ENCODE measurements at places on chromosomes 7 and 10. TPM values are rescaled to one million over a fixed set of nuclear protein-coding genes. Genes with fewer than 3 reads are reported as not detected.

Gene UNCX
- not detected for total RNA-seq

Gene LRRC18
- total RNA-seq, result not detected

Gene LRRC61
- 15.9 TPM for total RNA-seq

Gene CDCA7L
- total RNA-seq, result 6.7 TPM

Gene ARMS2
- not detected for total RNA-seq

Gene BLNK
- total RNA-seq, result 27.4 TPM

Gene ARMC10
- 39.7 TPM for total RNA-seq

Gene ABCB4
- 1.0 TPM for total RNA-seq

DNA sequence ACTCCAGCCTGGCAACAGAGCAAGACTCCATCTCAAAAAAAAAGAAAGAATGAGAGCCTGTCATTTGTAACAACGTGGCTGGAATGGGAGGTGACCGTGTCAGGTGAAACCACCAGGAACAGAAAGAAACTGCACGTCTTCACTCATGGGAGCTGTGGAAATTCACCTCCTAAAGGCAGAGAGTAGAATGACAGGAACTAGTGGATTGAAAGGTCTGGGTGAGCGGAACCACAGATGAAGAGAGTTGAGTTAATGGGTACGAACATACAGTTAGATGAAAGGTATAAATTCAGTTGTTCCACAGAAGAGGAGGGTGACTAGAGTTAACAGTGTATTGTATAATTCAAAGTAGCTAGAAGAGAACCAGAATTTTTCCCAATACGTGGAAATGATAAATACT lies 78.6 kb downstream of the MAD1L1 start:
- no peak overlapping the region for H3K4me3 ChIP-seq
- peaks cover 2% of the 10 kb centered on the region for H3K36me3 ChIP-seq
- peaks cover 30% of the 10 kb centered on the region for H3K4me1 ChIP-seq
- H3K27me3 ChIP-seq, result no peaks in the 10 kb centered on the region

GRCh38 chr7:158033196-158033595 lies 554.4 kb downstream of the PTPRN2 start:
- H3K27me3 ChIP-seq, result no peaks in the 10 kb centered on the region
- no peak for DNase-seq
- no peaks in the 10 kb centered on the region for H3K36me3 ChIP-seq
- H3K27ac ChIP-seq, result no peak overlapping the region
- H3K4me1 ChIP-seq, result peaks cover 17% of the 10 kb centered on the region

GRCh38 chr10:79418274-79418673 lies 27.1 kb downstream of the ZCCHC24 start:
- DNase-seq, result no peak
- H3K27ac ChIP-seq, result no peak overlapping the region
- H3K36me3 ChIP-seq, result peaks cover 20% of the 10 kb centered on the region
- H3K4me3 ChIP-seq, result no peak overlapping the region
- H3K27me3 ChIP-seq, result no peaks in the 10 kb centered on the region

DNA sequence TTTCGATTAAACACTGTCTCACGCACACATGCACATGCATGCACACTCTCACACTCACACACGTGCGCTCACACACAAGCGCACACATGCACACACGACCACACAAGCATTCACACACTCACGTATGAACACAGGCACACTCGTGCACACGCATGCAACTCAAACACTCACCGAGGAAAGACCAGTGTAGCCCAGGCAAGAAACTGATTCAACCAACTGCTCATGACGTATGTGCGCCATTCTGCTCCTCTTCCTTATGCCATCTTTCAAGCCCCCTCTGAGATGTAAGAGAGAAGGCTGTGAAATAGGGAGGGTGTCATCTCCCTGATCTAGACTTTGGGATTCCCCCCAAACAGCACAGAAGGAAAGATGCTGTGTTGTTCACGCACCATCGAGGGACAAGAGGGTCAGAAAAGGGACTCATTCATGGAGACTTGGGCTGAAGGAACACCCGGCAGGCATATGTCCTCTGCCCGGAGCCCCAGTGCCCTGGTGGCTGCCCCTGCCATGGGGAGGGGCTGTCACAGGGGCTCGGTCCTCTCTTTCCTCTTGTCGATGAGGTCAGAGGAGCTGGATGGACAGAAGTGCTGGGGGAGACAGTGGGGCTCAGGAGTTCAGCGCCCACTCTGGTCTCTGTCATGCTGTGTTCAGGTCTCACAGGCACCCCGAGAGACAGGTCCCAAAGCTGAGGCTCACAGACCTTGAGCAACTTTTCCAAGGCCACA lies 130.1 kb upstream of the SHH start:
- H3K27ac ChIP-seq, result no peak overlapping the region
- no peaks in the 10 kb centered on the region for H3K27me3 ChIP-seq
- H3K4me3 ChIP-seq, result no peak overlapping the region

DNA sequence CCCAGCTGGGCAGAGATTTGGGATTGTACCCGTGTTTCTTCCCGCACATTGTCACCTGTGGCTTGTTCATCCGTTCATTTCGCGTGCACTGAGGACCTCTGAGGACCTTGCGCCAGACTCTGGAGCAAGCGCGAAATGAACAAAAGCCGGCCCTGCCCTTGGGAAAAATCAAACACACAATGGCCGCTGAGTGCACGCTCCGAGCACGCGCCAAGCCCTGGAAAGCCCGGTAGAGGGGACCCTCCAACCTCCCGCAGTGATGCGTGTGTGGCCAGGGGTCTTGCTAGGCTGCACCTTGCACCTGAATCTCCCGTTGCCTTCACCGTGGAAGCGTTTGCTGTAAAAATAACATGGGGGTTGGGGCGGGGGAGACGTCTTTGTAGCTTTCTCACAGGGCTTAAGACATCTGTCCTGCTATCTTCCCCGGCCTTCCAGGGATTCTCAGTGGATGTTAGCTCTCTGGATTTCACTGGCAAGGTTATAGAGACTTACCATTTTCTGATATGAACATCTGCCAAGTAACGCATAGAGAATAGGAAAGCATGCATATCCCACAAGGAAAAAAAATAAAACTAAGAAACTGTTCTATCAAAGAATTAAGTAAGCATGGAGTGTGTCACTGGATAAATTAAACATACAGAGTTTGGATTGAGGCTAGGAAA lies 37.3 kb downstream of the ZNF777 start:
- H3K36me3 ChIP-seq, result no peaks in the 10 kb centered on the region
- peak overlapping the region; percentile 77 for H3K27ac ChIP-seq
- DNase-seq, result no peak
- H3K4me1 ChIP-seq, result peaks cover 6% of the 10 kb centered on the region
- no peaks in the 10 kb centered on the region for H3K27me3 ChIP-seq
- peak overlapping the region; percentile 56 for H3K4me3 ChIP-seq

- no peak overlapping the region for H3K27ac ChIP-seq
- H3K4me3 ChIP-seq, result no peak overlapping the region
- DNase-seq, result no peak
- H3K4me1 ChIP-seq, result no peaks in the 10 kb centered on the region
Measured at GRCh38 chr10:34570887-34571286, 244.2 kb downstream of the PARD3 start.

- H3K4me1 ChIP-seq, result peaks cover 18% of the 10 kb centered on the region
- DNase-seq, result no peak
- no peaks in the 10 kb centered on the region for H3K27me3 ChIP-seq
- peaks cover 7% of the 10 kb centered on the region for H3K36me3 ChIP-seq
Measured at GRCh38 chr10:3786295-3787015, 1.4 kb upstream of the KLF6 start.

DNA sequence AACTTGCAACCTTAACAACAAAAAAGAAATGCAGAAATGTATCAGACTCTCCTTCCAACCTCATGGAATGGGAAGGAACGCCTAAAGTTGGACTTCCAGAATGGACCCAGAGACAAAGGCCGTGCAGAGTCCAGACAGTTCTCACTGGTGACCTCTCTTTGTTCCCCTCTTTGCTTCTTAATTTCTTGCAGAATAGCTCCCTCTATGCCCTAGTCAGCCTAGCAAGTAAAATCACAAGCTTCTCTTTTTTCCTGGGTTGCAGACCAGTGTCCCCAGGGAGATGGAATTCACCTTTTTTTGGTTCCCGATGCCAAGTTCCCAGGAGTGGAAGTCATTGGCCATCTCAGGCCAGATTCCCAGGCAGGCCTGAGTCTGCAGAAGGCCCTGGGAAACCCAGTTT lies 278.0 kb downstream of the CCSER2 start:
- no peak overlapping the region for H3K27ac ChIP-seq
- DNase-seq, result no peak
- H3K27me3 ChIP-seq, result no peaks in the 10 kb centered on the region
- H3K4me1 ChIP-seq, result no peaks in the 10 kb centered on the region
- no peaks in the 10 kb centered on the region for H3K36me3 ChIP-seq

- no peak overlapping the region for H3K27ac ChIP-seq
- H3K36me3 ChIP-seq, result no peaks in the 10 kb centered on the region
- H3K27me3 ChIP-seq, result no peaks in the 10 kb centered on the region
- H3K4me1 ChIP-seq, result no peaks in the 10 kb centered on the region
- H3K4me3 ChIP-seq, result no peak overlapping the region
- no peak for DNase-seq
Measured at GRCh38 chr10:98696516-98696915, 249.8 kb upstream of the HPS1 start.

DNA sequence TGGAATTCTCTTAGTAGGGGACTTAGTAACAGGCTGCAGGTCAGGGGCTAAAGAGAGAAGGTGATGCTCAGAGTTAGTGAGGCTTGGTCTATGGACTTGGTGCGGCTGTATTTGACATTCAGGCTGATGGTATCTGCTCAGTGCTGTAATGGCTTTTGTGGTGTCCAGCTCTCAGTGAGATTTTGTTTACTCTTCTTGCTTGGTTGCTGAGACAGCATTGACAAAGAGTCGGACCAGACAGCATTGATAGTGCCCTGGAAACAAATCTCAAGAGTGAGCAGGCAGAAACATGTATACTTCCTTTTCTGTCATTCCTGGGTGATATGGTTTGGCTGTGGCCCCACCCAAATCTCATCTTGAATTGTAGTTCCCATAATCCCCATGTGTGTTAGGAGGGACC lies 202.0 kb downstream of the STK31 start:
- H3K36me3 ChIP-seq, result no peaks in the 10 kb centered on the region
- H3K4me3 ChIP-seq, result no peak overlapping the region
- DNase-seq, result no peak
- no peaks in the 10 kb centered on the region for H3K4me1 ChIP-seq
- no peaks in the 10 kb centered on the region for H3K27me3 ChIP-seq

Data from stomach (tissue), 19 donors.